ENCODE measurements at places on chromosomes 1 and 21.
A peak's percentile ranks its signal among the peaks of the same experiment; 100 is the strongest.

GRCh38 chr1:17539118-17539476 lies 401 bp upstream of the ARHGEF10L start:
- no peak for DNase-seq

DNA sequence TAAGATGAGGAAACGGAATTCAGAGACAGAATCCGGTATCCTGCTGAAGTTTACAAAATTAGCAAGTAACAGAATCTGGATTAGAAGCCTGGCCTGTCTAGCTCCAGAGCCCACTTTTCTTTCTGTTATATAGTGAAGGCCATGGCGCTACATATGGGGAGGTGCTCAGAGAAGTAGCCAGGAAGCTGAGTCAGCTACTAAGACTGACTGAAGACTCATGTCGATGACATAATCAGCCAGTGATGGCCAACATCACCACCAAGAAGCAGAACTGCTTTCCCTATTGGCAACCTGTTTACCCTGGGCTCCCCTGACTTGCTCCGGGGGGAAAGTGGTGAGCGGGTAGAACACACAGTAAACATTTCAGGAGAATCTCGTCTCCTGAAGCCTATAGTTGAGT lies 18.8 kb downstream of the LRRC52 start:
- DNase-seq: no peak

DNA sequence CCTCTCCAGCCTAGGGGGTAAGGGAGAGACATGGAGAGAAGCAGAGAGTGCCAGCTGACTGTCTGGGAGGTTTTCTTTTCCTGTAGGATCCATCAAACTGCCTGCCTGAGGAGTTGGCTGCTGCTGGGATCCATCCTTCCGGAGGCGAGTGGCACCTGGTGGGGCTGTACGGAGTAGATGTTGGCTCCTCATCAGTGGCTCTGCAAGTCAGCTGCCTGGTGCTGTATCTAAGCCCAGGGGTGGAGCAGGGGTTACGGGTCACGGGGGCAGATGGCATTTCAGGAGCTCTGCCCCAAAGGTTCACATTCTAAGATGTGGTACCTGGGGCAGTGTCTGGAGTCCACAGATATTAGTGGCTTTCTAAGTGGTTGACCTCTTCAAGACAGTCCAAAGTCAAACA lies 128.0 kb downstream of the ACTL8 start:
- no peak for DNase-seq

GRCh38 chr1:100354971-100355394 lies 2.7 kb downstream of the CDC14A start:
- DNase-seq: peak; percentile 52

- DNase-seq: no peak
Observed at GRCh38 chr1:119308806-119309205, 59.8 kb upstream of the HAO2 start.
